ENCODE measurements at places on chromosomes 3 and 15.

- no peak for DNase-seq
Measured at GRCh38 chr3:27985369-27986035, 255.9 kb upstream of the CMC1 start.

- no peak for DNase-seq
Measured at GRCh38 chr3:107092121-107092520, 285.1 kb upstream of the CCDC54 start.

- DNase-seq, result no peak
Measured at GRCh38 chr3:134373271-134374104, 759 bp downstream of the AMOTL2 start.

GRCh38 chr3:43388915-43389314 is 102.6 kb downstream of the SNRK start:
- no peak for DNase-seq

DNA sequence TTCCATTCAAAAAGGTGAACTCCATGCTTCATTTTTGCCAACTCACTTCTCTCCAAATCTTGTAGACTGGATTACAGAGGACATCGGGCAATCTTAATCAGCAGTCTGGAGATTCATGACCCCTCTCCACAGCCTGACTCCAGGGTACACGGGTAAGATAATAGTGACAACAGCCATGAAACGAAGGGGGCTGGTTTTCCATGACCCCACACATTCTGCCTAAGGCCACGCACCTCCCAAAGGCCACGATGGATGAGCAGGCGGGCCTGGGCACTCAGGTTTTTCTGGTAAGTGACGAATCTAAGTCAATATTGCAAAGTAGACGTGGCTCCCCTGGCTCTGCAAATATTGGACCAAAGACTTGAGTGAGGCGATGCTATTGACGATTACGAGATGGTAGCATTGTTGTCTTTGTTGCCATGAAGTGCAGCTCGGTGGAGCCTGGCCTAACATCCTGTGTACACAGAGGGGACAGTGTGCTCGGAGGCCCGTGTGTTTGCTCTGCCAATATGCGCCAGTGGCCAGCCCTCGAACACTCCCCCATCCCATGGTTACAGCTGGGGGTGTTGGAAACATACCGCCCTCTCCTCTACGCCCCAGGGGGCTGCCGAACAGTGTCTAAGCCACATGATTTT is 119.1 kb downstream of the OPA1 start:
- DNase-seq, result no peak

- DNase-seq, result no peak
Measured at GRCh38 chr3:89628856-89629670, 521.6 kb downstream of the EPHA3 start.

- DNase-seq, result no peak
Measured at GRCh38 chr15:57015897-57016296, 97.5 kb downstream of the TCF12 start.

- DNase-seq, result no peak
Measured at GRCh38 chr3:124248471-124249028, 256.6 kb upstream of the ROPN1 start.

DNA sequence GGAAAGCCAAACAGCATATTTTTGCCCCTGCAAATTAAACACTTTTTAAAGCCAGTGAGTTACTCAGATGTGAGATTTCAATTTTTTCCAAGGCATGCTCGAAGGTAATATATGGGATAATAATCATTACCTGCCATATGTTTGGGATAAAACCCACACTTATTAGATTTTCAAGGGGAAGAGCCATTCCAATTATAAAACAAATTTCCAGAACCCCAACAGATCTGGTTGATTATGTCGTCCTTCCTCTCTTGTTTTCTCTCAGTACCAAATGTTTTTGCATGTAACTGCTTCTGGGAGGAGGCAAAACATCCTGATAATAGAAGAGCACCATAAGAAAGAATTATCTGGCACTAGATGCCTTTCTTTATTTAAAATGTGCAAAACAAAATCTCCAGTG is 115.1 kb downstream of the AKAP13 start:
- DNase-seq, result no peak

- no peak for DNase-seq
Measured at GRCh38 chr15:100247228-100248225, 94.2 kb downstream of the ADAMTS17 start.

DNA sequence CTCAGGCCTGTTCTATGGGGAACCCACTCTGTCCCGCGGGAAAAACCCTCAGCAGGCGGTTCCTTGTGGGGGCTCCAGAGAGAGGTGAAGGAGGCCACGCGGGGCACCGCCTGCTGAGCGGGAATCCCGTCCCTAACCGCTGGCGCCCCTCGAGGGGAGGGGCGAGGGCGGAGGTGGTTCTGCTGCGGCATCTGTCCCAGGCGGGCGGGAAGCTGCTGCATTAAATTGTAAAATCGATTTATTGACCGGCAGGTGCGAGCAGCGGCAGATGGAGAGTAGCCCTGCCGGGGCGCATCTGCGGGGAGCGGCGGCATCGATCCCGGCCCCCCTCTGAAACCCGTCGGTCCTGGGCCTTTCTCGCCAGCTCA is 3.7 kb upstream of the DLL4 start:
- DNase-seq, result no peak

DNA sequence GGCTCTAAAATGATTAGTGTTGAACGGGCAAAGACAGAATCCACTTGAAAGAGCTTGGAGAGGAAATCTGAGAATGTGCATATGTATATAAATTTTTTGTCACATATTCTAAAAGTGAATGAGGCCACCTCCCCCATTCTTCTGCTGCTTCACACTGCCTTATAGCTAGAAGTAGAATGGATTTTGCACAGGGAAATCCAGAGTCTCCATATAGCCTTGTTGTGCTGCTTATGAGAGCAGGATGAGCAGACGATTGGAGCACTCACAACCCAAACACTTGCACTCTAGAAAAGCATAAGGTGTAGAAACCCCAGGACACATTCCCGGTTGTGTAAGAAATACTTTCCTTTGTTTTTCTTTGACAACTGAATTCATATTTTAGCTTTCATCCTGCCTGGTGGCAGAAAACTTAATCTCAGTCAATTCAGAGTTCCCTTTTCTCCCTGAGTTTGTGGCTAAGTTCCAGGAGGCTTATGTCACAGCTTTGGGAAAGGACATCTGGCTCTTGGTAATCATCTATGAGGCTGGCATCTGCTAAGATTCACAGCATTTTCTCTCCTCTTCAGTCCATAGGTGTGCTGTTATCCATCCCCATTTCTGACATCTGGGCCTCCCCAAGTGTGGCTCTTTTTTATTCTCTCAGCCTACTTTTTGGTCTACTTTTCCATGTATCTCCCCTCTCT is 188.4 kb upstream of the PFN2 start:
- DNase-seq, result no peak

- DNase-seq, result no peak
Measured at GRCh38 chr15:26767169-26767670, 5.6 kb downstream of the GABRB3 start.

DNA sequence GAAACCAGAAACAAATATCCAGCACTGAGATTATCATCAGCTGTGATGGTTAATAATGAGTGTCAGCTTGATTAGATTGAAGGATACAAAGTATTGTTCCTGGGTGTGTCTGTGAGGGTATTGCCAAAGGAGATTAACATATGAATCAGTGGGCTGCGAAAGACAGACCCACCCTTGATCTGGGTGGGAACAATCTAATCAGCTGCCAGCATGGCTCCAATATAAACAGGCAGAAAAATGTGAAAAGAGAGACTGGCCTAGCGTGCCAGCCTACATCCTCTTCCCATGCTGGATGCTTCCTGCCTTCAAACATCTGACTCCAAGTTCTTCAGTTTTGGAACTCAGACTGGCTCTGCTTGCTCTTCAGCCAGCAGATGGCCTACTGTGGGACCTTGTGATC is 869.5 kb downstream of the SI start:
- no peak for DNase-seq

DNA sequence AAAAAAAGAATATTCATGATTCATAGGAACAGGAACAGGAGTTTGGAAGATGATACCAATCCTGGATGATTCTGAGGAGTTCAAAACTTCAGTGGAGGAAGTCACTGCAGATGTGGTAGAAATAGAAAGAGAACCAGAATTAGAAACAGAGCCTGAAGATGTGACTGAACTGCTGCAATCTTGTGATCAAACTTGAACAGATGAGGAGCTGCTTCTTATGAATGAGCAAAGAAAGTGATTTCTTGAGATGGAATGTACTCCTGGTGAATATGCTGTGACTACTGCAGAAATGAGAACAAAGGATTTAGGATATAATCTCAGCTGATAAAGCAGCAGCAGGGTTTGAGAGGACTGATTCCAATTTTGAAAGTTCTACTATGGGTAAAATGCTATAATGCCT is 72.7 kb downstream of the GSK3B start:
- no peak for DNase-seq

DNA sequence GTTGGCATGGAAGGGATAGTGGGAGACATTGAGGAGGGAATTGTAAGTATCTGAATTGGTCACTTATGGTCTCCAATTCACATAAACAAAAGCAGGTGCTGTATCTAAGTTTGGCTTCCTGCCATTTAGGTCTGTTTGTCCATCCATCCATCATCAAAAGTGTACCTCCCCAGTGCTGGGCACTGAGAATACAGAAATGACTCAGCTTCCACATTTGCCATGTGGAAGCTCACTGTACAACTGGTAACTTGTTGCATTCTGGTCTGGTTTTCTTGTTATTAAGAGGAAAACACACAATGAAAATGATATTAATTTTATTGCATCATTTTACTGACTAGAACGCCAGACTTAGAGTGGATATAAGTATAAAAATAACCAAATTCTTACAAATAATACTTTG is 30.9 kb upstream of the MUC13 start:
- no peak for DNase-seq

DNA sequence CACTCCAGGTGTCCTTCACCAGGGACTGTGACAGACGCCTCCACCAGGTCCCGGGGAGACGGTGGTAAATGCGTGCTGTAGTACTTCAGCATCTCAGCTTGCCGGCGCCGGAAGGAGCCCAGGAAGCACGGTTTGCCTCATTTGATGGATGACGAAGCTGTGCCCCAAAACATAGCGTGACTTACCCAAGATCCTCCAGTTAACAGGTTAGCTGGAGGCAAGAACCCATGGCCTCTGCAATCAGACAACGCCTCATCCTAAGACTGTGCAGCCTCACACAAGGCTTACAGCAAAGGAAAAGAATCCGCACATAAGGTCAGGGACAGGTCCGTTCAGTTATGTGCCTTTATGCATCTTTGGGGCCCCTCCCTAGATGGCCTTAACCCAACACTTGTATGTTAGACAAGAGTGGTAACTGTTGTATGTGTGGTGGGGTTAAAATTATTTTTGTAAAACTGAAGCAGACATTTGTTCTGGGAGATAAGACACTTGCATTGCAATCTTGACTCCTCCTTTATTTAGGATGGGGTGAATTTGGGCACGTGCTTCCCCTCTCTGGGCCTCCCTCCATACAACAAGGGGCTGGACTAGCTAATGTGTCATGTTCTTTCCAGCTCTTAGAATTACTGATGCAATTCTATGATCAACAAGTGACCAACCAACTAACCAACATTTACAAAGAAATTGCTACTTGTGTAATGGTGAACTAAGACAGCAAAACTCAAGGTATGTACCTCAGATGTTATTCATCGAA is 39.4 kb downstream of the VGLL4 start:
- no peak for DNase-seq

GRCh38 chr15:62848632-62849050 is 193.9 kb upstream of the TPM1 start:
- DNase-seq, result no peak
